ENCODE measurements at places on chromosomes 11 and 22.

DNA sequence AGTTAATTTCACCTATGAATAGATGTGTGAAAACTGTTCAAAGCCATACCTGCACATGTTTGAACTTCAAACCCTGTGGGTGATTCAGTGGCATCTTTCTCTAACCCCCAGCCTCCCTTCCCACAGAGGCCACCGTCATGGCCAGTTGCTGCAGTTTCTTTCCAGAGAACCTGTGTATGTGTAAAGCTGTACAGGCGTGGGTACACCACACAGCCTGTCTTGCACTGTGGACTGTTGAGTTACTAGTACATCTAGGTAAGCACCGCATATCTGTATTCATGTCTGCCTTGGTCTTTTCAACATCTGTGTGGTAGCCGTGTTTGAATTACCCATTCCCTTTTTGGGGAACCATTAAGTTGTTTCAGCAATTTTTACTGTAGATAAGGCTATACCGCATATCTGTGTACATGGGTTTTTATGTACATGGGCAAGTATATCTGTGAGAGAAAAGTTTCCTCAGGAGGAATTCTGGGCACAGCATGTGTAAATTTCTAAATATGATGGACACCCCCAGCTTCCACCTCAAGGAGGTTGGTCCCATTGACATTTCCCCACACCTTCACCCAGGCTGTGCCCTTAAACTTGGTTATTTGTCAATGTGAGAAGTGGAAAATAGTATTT lies 13.9 kb downstream of the NEAT1 start:
- DNase-seq: no peak

DNA sequence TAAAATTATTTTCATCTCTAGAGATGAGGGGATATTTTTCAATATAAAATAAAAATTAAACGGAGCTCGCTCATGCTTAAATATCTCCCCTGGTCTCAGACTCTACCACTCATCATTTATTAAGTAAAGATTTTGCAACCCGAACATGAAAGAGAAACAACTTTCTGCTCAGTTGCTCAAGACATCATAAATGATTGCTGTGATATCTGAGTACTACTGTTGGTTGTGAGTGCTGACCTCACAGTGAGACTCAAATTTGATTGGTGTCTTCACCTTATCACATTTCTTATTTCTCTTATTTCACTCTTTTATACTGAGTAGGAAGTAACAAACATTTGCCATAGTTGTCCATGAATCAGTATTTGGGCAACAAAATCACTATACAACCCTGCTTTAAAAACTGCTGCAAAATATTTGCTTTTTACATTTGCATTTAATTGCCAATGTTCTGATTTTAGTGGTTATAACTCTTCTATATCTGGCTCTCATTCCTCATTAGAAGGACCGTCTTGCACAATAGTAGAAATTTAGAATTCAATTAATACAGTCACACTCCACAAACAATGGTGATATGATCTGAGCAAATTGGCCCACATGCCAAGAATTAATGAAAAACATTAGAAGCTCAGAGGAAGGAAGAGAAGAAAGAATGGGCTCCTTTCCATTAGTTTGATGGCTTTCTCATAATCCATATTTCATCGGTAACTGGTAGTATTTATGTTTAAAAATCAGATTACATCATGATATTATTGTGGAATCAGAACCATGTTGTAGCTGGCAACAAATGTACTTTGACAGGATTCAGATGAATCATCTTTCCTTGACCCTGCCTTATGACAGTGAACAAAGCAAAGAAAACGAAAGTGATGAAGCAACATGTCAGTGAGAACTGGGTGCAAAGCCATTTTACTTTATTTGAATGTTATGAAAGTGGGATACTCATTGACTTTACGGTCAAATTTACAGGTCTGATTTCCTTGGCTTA lies 973.6 kb upstream of the TENM4 start:
- DNase-seq: no peak

DNA sequence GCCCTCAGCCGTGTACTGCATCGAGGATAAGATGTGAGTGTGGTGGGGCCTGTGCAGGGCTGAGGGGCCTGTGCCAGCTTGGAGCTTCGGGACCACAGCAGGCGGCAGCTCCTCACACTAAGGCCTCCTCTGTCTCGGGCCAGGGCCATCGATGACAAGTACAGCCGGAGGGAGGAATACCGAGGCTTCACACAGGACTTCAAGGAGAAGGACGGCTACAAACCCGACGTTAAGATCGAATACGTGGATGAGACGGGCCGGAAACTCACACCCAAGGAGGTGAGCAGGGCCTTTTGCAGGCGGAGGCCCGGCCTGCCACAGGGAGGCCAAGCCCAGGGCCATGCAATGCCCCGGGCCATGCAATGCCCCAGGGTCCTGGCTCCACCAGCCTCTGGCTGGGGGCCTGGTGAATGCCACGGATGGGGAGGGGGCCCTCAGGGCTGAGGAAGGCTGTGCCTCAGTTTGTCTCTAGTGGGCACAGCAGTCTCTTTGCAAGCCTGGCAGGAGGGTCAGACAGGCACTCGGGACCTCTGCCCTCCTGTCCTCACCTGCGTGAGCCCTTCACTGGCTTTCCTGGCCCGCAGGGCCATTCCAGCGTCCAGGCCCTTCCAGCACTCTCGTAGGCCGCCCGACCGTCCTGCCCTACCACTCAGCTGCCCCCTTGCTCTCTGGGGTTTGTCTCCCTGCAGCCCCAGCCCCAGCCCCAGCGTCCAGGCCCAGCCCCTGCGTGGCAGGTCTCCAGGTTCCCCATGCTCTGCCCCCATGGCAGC lies 16.3 kb downstream of the SART1 start:
- DNase-seq: no peak

DNA sequence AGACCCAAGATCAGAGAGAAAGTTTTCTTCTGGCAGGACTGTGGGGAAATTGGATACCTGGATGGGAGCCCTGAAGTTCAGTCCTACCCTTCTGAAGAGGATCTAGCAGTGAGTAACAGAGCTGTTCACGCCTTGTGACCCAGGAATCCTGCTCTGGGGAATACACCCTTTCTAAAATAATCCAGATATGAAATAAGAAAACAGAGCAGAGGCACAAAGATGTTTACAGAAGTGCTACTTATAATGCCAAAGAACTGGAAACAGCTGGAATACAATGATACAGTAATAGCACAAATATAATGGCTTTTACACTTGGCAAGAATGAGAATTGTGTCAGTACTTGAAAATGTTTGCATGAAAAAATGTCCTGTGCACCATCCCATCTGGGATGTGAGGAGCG lies 304.0 kb upstream of the NARS2 start:
- DNase-seq: no peak

DNA sequence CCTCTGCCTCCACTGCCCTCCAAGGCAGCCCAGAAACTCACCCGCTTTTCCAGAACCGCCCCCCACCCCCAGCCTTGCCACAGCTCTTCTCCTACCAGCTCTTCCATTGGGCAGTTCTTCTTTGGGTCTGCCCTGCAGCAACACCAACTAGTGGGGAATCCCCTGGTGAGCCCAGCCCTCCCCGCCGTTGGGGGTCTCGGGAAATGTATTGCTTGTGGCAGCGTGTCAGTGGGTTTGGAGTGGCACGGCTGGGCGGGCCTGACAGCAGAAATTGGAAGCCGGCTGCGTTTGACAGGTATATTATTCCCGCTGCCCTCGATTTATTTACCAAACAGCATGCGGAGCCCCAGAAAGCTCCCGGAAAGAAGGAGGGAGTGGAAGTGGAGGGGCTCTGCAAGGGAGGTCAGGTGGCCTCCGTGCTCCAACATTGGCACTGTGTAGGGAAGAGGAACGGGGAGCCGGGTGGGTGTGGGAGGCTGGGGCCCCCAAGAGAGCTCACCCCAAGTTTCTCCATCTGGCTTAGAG lies 65.2 kb upstream of the NECTIN1 start:
- no peak for DNase-seq

- no peak for DNase-seq
Observed at GRCh38 chr22:50444663-50445062, 30.2 kb downstream of the SBF1 start.

DNA sequence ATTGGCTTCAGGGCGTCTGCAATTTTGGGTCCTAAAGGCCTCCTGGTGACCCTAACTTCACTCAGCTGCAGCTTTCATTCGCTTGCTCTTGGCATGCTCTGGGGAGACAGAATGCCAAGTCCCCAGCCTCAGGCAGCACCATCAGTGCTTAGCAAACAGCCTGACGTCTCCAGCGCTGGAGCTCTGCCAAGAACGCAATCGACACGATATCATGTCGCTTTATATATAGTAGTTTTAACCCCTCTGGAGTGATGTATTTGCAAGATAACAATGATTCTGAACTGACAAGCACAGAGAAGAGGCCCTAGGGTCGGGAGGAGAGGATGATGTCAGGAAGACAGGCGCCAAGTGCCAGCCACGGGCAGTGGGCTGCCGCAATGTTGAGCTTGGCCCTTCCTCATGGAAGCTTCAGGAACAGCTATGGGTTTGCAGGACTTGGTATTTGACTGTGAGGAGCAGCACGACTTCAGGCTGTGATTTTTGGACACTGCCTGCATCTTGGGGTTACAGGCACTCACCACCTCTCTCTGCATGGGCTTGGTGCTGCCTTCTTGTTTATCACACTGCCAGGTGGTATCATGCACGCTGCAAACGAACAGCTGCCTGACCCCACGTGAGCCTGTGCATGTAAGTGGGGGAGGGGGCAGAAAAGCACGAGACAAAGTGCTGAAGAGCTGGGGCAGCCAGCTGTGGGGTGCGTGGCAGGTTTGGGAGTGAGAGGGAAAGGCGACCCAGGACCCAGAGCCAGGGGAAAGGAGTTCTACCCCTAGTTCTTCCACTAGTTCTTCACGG lies 26.1 kb downstream of the B3GAT1 start:
- DNase-seq: no peak

DNA sequence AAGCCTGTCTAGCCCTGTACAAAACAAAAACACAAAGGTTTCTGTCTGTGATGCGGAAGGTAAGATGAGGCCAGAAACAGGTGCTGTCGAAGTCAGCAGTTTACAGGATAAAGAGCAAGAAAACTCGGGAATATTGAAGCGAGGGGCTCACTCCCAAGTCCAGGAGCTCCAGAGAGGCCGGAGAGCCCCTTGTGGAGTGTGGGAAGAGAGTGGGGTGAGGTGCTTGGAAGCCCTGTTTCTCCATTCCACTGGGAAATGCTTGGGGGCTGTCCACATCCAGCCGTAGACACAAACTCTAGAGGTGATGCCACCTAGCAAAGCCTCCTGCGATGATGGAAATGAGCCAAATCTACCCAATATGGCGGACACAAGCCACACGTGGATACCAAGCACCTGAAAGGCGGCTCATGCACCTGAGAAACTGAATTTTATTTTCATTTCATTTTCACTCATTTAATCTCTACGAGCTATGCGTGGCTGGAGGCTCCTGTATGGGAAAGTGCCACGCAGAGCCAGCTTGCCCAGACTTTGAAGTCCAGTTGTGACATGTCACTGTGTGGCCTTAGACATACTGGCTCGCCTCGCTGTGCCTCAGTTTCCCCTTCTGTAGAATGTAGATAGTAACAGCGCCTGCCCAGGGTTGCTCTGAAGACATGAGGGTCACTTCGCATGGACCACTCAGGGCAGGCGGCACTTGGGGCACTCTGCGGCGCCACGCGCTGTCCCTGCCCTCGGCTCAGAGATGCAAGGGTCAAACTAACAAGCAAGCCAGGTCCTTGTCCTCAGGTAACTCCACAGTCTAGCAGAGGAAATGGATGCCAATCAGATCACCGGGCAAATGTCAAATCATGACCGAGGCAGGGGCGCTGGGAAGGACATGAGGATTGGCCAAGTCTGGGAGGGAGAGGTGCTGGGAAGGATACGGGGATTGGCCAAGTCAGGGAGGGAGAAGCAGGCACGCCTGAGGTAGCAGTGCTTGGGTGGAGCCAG lies 684.7 kb downstream of the TBC1D22A start:
- DNase-seq: no peak

GRCh38 chr11:73019449-73019848 lies 122.7 kb downstream of the FCHSD2 start:
- no peak for DNase-seq

- peak; percentile 88 for DNase-seq
Observed at GRCh38 chr11:73393479-73394415, 17.5 kb downstream of the RELT start.

DNA sequence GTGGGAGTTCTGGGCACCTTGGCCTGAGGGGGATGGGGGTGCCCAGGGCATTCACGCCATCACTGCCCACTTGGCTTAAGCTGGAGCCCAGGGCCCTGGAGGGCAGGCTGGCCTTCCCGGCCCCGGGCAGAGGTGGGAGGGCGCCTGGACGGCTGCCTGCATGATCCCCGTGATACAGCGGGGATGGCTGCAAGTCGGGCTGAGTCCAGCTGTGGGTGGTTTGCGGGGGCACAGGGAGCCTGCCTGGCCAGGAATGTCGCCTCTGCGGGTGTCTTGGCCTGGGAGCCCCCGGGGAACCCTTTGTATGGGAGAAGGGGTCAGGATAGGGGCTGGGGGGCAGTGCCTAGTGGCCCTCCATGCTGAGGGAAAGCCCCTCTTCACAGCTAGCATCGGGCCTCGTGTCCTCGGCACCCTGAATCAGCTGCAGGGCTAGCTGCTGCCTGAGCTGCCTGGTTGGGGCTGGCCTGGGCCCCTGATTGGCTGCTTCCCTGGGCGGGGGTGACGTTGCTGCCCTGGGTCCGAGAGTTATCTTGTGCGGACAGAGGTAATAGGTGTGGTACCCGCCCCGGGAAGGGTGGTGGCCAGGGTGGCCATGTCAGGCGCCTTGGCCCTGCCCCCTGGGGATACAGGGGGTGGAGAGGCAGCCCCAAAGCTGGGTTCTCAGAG lies 8.3 kb downstream of the BRSK2 start:
- no peak for DNase-seq

DNA sequence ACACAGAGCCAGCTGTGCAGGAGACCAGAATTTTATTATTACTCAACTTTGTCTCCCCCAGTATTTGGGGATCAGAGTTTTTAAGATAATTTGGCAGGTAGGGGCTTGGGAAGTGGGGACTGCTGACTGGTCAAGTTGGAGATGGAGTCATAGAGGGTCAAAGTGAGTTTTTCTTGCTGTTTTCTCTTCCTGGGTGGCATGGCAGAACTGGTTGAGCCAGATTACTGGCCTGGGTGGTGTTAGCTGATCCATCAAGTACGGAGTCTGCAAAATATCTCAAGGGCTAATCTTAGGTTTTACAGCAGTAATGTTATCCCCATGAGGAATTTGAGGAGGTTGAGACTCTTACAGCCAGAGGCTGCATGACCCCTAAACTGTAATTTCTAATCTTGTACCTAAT lies 153.5 kb downstream of the OR4C45 start:
- DNase-seq: no peak
